Cardiac fibroblast (primary cell): ENCODE measurements at places on chromosomes 13 and 19.

DNA sequence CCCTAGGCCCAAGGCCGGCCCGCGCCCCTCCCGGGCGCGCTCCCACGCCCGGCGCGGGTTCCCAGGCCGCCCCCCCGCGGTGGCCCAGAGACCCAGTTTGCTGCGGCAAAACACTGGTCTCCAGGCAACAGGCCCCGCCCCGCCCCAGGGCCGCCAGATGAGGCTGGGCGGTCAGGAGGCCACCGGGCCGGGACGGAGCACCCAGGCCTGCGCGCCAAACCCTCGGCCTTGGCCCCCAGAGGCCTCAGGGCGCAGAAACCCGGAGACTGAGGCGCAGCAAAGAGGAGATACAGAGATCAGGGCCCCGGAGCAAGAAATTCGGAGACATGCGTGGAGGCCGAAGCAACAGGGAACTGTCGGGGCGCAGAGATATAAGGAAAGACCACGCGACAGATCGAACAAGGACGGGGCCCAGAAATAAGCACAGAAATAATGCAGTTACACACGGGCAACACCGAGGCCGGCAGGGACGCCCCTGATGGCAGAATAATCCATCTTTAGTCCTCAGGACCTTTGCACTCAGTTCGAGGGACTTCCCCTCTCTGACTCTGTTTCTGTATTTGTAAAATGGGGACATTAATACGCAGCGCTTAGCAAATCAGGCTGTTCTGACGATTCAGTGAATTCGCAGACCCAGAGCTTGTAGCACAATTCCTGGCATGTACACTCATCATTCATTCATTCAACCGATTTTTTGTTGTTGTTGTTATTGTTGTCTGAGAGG, 20.8 kb upstream of the ERCC1 start:
- peak; percentile 88 for DNase-seq

DNA sequence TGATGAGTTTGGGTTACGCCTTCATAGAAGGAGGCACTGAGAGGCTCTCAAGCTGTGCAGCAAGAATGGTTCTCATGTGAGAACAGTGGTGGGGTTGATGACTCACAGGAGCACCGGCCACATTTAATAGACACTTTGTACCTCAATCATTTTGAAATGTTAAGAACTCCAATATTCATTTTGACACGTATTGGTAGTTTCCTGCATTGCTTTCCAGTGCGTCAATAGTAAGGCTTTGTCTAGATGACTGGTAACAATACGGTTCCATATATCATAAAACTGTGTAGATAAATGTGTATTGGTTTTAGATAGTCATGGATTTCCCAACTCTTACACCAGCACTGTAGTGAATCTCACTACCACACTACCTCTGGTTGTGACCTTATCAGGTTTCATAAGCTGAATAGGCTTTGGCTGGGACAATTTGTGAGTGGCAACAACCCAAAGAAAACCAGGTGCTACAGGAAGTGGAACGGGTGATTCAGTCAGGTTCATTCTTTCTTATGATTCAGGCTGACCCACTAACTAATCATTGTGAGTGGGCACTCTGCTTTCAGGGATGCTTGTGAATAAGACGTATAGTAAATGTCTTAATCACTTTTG, 362.6 kb downstream of the KLF5 start:
- peak; percentile 93 for DNase-seq

GRCh38 chr19:8449830-8450229, 5.1 kb downstream of the HNRNPM start:
- DNase-seq, result no peak

DNA sequence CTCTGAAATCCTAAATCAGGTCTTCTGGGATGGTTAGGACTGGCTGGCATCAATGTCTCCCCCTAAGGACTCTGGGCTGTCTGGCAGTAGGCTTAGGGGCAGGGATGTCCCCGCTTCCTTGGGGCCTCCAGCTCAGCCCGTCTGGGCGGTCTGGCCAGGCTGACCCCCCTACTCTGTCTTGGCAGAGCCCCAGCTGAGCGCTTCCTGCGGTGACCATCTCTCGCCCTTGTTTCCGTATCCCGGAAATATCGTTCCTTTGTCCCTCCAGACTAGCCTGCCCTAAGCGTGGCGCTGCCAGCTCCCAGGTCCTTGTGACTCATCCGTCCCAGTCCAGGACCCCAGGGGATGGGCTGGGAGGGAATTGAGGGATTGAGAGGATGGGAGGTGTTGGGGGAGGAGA, 11.3 kb downstream of the GTPBP3 start:
- peak; percentile 85 for DNase-seq

DNA sequence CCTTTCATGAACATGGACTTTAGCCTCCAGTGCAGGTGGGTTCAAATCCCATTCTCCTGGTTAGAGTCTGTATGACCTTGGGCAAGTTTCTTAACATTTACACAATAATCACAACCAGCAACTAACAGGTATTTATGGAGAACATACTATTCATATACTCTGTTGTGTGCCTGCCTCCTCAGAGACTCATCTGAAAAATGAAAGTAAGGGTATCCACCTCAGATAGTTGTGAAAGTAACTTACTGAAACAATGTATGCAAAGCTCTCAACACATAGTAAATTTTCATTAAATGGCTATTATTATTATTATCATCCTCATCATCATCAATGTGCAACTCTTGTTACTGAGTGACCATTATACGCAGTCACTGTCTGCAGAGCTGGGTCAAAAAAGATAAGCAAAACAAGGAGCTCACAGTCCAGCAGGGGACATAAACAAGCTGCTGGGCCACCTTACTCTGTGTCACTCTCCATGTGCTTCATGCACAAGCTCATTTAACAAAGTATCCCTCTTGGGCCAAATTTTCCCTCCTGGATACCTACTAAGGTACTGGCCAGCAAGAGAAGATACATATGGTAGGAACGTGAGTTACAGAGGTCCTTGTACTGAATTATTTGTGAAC, 70.9 kb upstream of the FNDC3A start:
- DNase-seq, result no peak

- DNase-seq, result peak; percentile 25
Observed at GRCh38 chr19:46571495-46571894, 29.6 kb upstream of the CALM3 start.

DNA sequence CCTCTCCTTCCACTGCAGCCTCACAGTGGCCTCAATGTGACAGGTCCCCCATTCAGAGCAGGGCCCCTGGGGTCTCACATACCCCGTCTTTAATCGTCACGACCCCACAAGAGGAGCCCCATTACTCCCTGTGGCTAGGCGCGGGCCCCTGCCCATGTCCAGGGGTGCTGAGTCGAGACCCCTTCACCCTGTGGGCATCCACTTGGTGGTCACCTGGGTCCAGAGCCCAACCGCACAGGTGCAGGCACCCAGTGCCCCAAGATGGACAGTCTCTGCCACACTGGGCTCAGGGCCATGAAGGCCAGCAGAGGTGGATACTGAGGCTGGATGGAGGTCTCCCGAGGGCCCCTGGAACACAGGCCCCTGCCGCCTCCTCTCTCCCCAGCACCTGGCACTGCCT, 3.0 kb downstream of the TMEM259 start:
- no peak for DNase-seq

DNA sequence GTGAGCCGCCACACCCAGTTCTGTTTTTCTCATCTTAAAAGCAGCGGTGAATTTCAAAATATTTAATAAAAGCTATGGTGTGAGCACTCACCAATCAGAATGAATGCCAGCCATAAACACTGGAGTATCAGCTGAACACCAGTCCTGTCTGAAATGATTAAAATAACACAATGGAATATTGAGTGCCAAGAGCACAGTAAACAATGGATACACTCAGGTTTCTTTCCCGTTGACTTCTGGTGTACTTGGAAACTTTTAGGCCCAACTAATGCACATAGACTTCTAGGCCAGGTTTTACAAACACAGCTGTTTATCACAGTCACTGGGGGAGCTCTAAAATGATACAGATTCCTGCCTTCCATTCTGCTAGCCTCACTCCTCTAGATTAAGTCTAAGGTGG, 68.3 kb downstream of the SLC6A16 start:
- DNase-seq, result no peak

- no peak for DNase-seq
Observed at GRCh38 chr13:22061371-22061805, 390.5 kb downstream of the FGF9 start.

GRCh38 chr19:48020686-48021085, 23.2 kb downstream of the CABP5 start:
- DNase-seq, result no peak
